Mucosa of gallbladder (tissue), 1 donor: ENCODE measurements at places on chromosomes 1 and 21.

GRCh38 chr1:207219979-207220889 lies 101.2 kb upstream of the CD55 start:
- DNase-seq: no peak

- DNase-seq: no peak
Observed at GRCh38 chr21:14241297-14241696, 25.3 kb downstream of the RBM11 start.

- no peak for DNase-seq
Observed at GRCh38 chr1:41528726-41529605, 44.5 kb upstream of the EDN2 start.

GRCh38 chr1:231642618-231643017 lies 16.0 kb downstream of the DISC1 start:
- no peak for DNase-seq

DNA sequence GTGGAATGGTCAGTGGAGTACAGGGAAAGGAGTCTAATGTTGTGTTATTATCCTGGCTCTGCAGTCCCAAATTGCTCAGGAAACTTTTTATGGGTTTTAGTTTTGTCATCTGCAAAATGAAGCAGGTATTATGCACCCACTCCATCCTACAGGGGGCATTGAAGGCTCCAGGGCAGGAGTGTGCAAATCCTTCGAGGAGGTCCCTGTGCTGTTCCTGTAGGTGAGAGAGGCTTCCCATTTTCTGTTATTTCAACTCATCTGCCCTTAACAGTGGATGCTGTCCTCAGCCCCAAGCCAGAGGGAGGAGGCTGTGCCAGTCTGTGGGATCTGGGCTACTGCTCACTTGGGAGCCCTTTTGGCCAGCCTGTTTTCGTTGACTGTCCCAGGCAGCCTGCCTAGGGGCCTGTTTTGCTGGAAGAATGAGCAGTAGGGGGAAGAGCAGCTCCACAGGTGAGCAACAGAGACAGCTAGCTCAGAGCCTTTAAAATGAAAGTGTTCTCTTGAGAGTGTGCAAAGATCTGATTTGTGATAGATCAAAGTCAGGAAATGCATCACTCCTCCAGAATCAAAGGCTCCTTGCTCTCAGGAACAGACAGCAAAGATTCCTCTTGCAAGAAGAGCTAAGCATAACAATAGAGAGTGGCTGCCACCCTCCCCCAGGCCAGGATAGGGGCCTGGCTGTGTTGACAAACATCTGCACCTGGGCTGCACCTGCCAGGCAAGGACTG lies 317.6 kb upstream of the PROX1 start:
- DNase-seq: no peak
